Liver (tissue), 10 donors: ENCODE measurements at places on chromosomes 1 and 21. TPM values are rescaled to one million over a fixed set of nuclear protein-coding genes. Genes with fewer than 3 reads are reported as not detected.

- DNase-seq, result no peak
These were observed 21.9 kb downstream of the DLGAP3 start for GRCh38 chr1:34907487-34908090.

DNA sequence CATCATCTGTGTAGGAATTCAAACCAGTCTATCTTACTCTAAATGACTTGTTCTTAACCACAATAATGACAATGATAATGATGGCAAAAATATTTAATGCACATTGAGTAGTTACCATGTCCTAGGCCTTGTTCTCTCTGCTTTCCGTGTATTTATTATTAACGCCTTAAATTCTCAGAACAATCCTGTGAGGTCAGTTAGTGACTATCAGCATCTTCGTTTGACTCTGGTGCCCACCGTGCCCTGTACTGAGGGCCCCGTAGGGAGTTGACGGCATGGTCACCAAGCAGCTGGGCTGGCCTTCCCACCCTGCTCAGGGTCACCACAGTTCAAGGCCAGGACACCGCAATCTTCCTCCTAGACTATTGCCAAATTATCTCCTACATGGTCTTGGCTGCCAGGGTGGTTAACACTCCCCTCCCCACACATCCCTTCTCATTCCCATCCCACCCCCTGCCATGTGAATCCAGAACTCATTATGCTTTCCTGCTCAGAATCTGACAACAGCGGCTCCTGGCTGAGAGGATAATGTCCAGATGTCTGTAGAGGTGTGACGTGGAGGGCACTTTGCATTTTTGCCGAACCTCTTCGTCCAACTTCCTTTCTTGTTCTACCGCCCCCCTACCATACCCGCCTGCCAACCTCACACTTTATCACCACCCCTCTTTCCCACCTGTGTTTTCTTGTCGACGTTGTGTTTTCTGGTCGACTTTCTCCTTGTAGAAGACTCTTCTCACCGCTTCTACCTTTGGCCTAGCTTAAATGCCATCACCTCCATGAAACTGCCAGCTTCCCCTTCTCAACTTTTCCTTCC lies 33.4 kb downstream of the IGFN1 start:
- no peak for DNase-seq

DNA sequence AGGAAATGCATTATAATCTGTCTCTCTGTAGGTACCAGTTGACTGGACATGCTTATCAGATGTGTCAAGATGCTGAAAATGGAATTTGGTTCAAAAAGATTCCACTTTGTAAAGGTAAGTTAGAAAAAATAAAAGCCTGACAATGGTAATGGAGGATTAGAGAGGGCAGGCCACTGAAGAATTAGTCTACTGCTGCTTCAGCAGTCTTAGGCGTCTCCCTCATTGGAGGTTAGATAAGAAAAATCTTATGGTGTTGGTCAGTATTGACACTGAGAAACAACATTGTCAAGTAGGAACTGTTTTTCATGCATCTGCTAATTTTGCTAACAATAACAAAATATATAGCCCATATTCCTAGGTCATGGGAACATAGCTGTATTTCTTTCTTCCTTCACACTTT lies 20.1 kb downstream of the CR2 start:
- no peak for DNase-seq

DNA sequence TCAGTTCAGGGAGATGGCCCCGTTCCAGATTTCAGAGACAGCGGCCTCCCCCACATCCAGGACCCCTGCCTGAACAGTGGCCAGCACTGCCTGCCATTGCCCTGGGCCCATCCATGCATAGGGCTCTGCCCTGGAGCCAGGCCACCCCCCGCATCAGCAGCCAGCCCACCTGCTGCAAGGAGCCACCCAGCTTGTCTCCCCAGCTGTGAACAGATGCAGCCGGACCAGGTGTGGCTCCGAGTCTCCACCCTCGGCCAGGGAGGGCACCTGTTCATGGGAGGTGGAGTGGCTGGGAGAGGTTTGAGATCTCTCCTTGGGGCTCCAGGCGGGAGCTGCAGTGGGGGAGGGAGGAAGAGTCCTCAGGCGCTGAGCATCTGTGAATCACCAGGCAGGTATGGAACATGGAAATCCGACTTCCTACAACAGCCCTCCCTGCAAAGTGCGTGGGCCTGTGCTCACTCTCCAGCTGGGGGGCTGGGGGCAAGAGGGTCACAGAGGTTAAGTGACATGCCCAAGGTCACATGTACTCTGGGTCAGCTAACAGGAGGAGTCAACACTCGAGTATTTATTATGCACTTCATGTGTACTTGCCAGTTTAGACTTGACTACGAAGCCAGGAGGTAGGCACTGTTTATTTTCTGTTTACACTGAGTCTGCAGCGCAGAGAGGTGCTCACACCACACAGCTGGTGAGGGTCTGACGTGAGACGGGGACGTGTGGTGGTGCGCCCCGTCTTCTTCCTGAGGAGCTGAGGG lies 4.8 kb upstream of the HES5 start:
- DNase-seq, result no peak

- no peak for DNase-seq
These were observed 433 bp upstream of the KAZN start for GRCh38 chr1:14598007-14598497.

- no peak for DNase-seq
These were observed 16.4 kb downstream of the TCEANC2 start for GRCh38 chr1:54069791-54070170.

DNA sequence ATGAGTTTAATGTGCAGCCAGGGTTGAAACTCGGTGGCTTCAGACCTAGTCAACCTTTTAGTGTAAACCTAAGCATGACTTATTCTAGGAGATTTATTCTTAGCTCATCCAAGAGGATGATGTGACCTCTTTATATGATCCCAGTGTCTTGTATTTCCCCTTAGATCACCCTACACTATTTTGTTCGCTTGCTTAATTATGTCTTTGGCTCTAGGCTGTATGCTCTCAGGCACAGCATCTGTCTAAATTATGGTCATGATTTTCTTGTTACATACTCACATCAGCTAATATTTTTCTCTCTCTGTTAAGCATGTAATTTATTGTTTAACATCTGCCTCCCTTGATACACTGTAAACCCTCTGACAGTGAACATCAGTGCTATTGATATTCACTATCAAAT lies 19.1 kb downstream of the COL11A1 start:
- DNase-seq, result no peak

DNA sequence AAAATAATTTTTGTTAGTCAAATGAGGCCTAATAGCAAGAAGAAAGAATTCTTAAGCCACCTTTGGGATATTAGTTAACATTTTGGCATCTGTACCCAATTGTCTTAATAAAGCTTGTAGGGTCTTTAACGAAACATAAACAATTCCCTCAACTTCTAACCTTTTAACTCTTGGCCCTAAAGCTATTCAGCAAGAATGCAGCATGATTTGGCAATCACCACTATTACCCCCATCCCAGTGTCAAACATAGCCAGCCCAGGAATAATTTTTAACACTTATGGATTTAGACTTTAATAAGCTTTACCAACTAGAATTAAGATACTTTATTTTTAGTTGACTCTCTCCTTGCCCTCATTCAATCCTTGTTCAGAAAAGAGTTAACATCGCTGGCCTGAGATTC lies 2.5 kb upstream of the SLC16A4 start:
- DNase-seq, result no peak

GRCh38 chr1:67788238-67788790 lies 45.0 kb downstream of the GNG12 start:
- DNase-seq, result no peak

DNA sequence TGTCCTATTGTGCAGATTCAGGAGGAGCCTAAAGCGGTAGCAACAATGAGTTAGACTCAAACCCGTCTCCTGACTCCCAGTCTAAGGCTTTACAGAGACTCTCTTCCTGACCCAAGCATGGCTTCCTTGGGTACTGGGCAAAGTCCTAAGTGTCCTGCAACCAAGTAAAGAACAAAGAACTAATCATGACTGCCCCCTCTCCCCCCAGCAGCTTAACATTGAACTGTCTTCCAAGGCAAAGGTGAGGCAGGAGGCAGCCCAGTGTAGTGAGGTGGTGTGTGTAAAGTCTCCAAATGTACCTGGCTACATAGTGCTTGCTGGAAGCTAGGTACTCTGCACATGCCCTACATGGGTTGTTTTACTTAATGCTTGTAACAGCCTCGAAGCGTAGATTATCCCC lies 2.3 kb downstream of the FABP3 start:
- DNase-seq, result no peak

DNA sequence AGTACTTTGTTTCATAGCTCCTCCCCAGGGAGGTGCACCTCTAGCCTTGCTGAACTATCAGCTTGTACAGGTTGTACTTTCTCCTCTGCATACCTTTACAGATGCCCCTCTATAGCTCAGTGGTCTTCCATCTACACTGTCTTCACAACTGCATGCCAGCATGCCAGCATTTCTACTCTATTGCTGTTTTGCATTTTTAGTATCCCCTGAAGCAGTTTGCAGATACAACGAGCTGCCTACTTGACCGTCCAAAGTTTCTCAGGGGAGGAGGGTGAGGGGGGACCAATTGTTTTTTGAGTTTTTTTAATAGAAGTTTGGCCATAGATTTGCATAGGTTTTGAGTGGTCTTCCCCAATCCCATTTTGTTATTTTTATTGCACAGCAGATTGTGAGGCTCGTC lies 27.6 kb upstream of the CTH start:
- no peak for DNase-seq

- no peak for DNase-seq
These were observed 44.6 kb downstream of the MRPL39 start for GRCh38 chr21:25562660-25563059.

DNA sequence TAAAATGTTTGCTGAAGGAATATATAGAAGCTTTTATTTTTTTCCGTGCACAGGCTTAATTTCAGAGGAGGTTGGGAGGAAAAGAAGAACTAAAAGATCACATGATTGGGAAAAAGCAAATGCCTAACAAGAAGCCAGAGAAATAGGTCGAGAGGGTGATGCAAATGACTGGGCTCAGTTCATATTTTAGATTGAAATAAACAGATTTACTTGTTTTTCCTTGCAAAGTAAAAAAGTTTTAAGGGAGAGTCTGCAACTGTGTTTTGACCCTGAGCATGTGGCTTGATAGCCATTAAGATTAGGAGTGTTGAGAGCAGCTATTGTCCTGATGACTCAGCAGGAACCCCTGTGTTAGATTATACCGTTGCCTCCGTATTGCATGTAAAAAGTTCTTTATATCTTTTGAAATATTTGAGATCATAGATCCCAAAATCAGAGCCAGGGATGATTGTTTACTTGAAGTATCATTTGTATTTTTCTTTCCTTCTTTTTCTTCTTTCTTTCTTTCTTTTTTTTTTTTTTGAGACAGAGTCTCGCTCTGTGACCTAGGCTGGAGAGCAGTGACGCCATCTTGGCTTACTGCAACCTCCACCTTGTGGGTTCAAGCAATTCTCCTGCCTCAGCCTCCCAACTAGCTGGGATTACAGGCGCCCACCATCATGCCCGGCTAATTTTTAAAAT lies 20.2 kb downstream of the CLIC4 start:
- no peak for DNase-seq

DNA sequence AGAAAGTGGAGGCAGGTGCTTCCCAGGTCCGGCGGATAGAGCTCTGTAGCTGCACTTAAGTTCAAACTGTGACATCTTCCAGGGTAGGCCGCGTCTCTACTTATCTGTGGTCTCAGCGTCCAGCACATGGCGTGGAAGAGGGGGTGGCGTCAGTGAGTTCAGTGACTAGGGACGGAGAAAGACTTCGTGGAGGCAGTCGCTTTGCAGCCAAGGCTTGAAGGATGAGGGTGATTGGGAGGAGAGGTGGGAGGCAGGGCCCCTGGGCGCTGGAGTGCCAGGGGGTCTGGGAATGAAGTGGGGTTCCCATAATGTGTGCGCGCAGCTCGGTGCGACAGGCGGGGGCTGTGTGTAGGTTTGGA lies 444 bp upstream of the AGO1 start:
- DNase-seq, result no peak

- no peak for DNase-seq
These were observed 72.8 kb upstream of the PAX7 start for GRCh38 chr1:18557621-18558465.

DNA sequence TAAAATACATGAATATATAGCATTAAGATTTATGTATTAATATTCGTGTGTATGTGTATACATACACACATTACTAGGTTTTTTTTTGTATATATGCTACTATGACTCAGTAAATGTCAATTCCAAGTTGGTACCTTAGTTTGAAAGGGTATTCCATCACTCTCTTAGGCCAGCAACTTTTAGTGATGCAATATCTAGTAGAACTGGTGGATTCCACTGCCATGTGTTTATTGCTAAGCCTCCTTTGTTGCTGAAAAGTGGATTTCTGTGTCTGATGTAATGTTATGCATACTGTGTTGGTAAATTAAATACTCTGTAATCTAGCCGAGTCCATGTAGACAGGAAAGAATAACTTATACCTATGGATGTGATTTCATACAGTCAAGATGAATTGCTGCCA lies 16.9 kb upstream of the COL11A1 start:
- no peak for DNase-seq

DNA sequence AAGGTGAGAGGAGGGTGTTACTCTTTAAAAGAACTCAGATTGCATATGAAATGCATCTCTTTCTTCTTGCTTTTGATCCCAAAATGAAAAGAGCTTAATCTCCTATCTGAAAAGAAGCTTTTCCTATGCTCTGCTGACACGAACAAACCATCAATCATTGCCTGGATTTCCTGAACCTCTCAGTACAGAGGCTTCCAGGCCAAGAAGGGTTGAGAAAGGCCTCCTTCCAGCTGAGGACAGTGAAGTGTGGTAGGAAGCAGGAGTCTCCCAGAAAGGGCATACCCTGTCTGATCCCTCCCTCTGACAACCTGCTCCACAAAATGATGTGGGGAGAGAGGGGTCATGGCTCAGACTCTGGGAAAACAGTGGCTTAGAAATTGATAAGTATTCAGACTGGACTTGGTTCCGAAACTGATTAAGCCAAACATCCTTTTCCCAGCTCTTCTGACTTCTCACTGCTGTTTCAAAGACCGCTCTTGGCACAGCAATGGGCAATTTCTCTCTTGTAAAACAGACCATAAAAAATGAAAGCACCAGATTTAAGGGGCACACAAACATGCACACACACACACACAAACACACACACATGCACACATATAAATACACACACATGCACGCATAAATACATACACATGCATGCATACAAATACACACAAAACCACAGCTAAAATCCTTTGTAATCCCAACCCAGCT lies 310.3 kb downstream of the SIPA1L2 start:
- no peak for DNase-seq

GRCh38 chr1:67227196-67227595 lies 60.9 kb downstream of the IL23R start:
- no peak for DNase-seq

DNA sequence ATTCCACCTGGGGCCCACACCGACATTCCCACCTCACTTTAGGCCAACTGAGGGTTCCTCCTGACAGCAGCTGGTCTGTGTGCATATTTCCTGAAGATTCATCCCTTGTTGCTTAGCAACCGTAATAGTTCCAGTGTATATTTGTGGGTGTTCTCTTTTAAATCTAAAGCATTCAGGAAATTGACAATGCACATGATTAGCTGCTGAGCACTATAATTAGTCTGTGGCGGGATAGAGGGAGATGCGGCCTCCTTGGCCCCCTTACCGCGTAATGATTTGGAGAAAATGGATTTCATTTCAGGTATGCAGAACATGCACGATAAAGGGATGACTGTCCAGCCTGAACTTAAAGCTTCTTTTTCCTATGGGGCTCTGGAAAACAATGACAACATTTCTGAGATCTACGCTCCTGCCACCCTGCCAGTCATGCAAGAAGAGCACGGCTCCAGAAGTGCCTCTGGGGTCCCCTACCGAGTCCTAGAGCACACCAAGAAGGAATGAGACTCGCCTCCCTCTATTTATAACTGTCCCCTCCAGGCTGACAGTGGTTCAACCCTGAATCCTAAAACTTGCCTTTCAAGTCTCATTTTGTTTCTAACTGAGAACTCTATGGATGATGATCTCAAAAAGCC lies 33.8 kb upstream of the RCAN3 start:
- DNase-seq, result no peak

Gene ZFP69B
- 0.92 TPM for total RNA-seq

Gene UBE2U
- total RNA-seq, result not detected

Gene VWA1
- 22.8 TPM for total RNA-seq

Gene SHCBP1L
- 0.37 TPM for total RNA-seq
